Activated T-cell treated with anti-CD3 and anti-CD28 coated beads, Interleukin-2, amount 50 U/mL, for 72 hours (primary cell): ENCODE measurements at places on chromosomes 4 and X. TPM values are rescaled to one million over a fixed set of nuclear protein-coding genes. Genes with fewer than 3 reads are reported as not detected.

DNA sequence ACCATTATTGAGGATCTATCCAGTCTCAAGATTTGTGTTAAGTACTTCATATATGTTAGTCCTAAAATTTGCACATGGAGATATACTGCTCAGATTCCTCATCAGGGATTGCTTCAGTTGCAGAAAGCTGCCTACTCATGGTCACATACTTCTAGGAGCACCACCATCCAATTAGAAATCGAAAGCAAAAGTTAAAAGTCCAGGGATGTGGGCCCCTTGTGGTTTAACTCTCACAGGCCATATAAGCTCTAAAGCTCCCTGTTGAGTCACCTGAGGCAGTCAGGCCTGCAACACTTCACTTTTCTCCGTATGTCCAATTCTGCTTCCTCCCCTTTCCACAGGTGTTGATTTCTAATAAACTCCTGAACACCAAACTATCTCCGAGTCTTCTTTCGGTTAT is 84.2 kb downstream of the CNOT6L start:
- DNase-seq, result peak; percentile 28
- H3K4me3 ChIP-seq, result peak overlapping the region; percentile 71
- peaks cover 55% of the 10 kb centered on the region for H3K4me1 ChIP-seq
- H3K27ac ChIP-seq, result peak overlapping the region; percentile 91

- DNase-seq, result no peak
- H3K4me1 ChIP-seq, result no peaks in the 10 kb centered on the region
- no peaks in the 10 kb centered on the region for H3K36me3 ChIP-seq
- no peaks in the 10 kb centered on the region for H3K27me3 ChIP-seq
- H3K4me3 ChIP-seq, result no peak overlapping the region
These were observed 69.4 kb upstream of the SORBS2 start for GRCh38 chr4:185881430-185881829.

CENPE gene
- total RNA-seq, result 63.6 TPM

DNA sequence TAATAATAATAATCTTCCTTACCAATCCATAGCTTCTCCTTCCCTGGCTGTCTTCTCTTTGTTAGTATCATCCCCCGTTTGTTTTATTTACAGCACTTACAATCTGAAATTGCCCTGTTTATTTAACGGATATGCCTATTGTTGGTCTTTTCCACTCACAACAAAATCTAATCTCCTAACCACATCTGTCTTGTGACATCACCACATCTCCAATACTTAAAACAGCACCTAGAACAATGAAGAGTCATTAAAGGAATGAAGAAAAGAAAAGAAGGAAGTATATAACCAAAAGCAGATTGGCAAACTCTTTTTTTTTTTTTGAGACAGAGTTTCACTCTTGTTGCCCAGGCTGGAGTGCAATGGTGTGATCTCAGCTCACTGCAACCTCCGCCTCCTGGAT is 38.7 kb upstream of the JADE1 start:
- no peaks in the 10 kb centered on the region for H3K27me3 ChIP-seq
- H3K36me3 ChIP-seq, result no peaks in the 10 kb centered on the region
- DNase-seq, result no peak
- no peak overlapping the region for H3K4me3 ChIP-seq

GAGE12H gene
- not detected for total RNA-seq

- no peak overlapping the region for H3K4me3 ChIP-seq
- no peak overlapping the region for H3K27ac ChIP-seq
- no peaks in the 10 kb centered on the region for H3K4me1 ChIP-seq
- H3K27me3 ChIP-seq, result no peaks in the 10 kb centered on the region
These were observed 347.4 kb downstream of the BMPR1B start for GRCh38 chr4:95105112-95105511.

- peaks cover 23% of the 10 kb centered on the region for H3K36me3 ChIP-seq
- DNase-seq, result no peak
- no peaks in the 10 kb centered on the region for H3K27me3 ChIP-seq
- peaks cover 22% of the 10 kb centered on the region for H3K4me1 ChIP-seq
- H3K4me3 ChIP-seq, result no peak overlapping the region
These were observed 64.7 kb downstream of the DHX15 start for GRCh38 chr4:24519649-24520048.

GRCh38 chr4:67327245-67328017 is 217.9 kb downstream of the CENPC start:
- no peak overlapping the region for H3K27ac ChIP-seq
- no peak overlapping the region for H3K4me3 ChIP-seq
- H3K36me3 ChIP-seq, result no peaks in the 10 kb centered on the region
- H3K4me1 ChIP-seq, result no peaks in the 10 kb centered on the region

PRMT9 gene
- 8.9 TPM for total RNA-seq

DNA sequence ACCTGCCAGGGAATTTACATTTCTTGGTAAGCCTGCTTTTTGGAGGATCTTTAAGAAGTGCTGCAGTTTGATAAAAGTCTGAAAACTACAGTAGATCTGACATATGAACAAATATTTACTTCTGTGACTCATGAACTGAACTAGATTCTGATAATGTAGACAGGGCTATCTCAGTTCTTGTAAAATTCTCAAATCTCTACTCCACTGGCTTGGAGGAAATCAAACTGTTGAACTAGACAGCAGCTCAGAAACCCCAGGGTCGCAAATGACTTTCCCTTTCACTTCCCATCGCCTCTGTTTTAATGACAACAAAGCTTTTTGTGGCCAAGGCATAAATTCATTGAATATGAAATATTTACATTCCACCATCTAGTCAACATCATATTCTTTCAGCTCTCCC is 15.4 kb upstream of the OCIAD1 start:
- peaks cover 8% of the 10 kb centered on the region for H3K4me1 ChIP-seq
- no peak overlapping the region for H3K27ac ChIP-seq
- H3K27me3 ChIP-seq, result no peaks in the 10 kb centered on the region
- H3K4me3 ChIP-seq, result no peak overlapping the region
- no peaks in the 10 kb centered on the region for H3K36me3 ChIP-seq

- H3K4me3 ChIP-seq, result peak overlapping the region; percentile 65
- peaks cover 2% of the 10 kb centered on the region for H3K36me3 ChIP-seq
- no peak overlapping the region for H3K27ac ChIP-seq
- H3K4me1 ChIP-seq, result peaks cover 48% of the 10 kb centered on the region
- DNase-seq, result peak; percentile 47
- peaks cover 93% of the 10 kb centered on the region for H3K27me3 ChIP-seq
These were observed 3.1 kb upstream of the SFRP2 start for GRCh38 chr4:153791746-153792617.

- no peak overlapping the region for H3K27ac ChIP-seq
- H3K36me3 ChIP-seq, result no peaks in the 10 kb centered on the region
These were observed 508.9 kb upstream of the FTHL17 start for GRCh38 chrX:31580726-31581125.

- DNase-seq, result no peak
- no peaks in the 10 kb centered on the region for H3K4me1 ChIP-seq
- no peaks in the 10 kb centered on the region for H3K27me3 ChIP-seq
- no peak overlapping the region for H3K27ac ChIP-seq
- H3K4me3 ChIP-seq, result no peak overlapping the region
These were observed 724.8 kb upstream of the MAGEB2 start for GRCh38 chrX:29490606-29491005.

DNA sequence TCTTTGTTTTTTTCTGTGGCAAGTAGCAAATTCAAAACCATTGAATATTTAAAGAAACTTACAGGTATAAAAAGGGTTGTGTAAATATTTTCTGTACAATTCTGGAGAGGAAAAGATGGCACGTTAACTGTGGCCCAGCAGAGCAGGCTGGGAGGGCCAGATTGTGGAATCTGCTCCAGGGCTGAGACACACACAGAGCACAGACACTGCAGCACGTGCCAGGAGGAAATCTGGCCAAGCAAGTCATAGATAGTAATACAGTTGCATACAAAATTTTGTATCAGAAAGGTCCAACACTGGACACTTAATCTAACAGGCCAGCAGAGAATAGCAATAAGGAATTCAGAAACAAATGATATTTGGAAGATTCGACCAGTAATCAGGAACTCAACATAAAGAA is 763.7 kb downstream of the PDHA2 start:
- no peak overlapping the region for H3K4me3 ChIP-seq
- no peaks in the 10 kb centered on the region for H3K4me1 ChIP-seq
- DNase-seq, result no peak
- H3K27ac ChIP-seq, result no peak overlapping the region

DNA sequence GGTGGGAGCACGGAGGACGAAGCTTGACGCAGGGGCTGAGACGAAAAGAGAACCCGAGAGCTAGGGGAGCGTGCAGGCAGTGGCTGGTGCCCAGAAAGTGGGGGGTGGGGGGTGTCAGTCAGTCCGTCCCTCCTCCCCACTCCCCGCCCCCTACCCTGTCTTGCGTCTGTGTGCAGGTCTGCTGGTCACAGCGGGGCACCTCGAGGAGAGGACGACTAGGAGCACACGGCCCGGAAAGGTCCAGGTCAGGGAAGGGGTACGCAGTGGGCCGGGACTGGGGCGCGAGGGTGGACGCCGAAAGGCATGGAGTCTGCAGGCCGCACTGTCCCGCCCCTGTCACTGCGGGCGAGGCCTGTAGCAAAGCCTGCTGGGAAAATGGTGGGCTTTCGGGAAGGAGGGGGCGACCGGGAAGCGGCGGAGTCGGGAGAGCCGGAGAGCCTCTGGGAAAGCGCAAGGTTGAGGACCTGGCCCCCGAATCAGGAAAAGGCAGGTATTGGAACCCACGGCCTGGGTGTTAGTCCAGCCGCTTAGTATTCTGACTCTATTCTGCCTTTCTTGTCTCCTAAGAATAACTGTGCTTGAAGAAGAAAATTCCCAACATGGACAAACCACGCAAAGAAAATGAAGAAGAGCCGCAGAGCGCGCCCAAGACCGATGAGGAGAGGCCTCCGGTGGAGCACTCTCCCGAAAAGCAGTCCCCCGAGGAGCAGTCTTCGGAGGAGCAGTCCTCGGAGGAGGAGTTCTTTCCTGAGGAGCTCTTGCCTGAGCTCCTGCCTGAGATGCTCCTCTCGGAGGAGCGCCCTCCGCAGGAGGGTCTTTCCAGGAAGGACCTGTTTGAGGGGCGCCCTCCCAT is 769 bp downstream of the TCEAL1 start:
- peak overlapping the region; percentile 78 for H3K27ac ChIP-seq
- H3K36me3 ChIP-seq, result no peaks in the 10 kb centered on the region
- H3K27me3 ChIP-seq, result peaks cover 14% of the 10 kb centered on the region
- H3K4me3 ChIP-seq, result peak overlapping the region; percentile 92
- peaks cover 7% of the 10 kb centered on the region for H3K4me1 ChIP-seq

- peaks cover 33% of the 10 kb centered on the region for H3K27me3 ChIP-seq
- H3K4me1 ChIP-seq, result peaks cover 9% of the 10 kb centered on the region
- DNase-seq, result no peak
- peak overlapping the region; percentile 46 for H3K4me3 ChIP-seq
- peaks cover 2% of the 10 kb centered on the region for H3K36me3 ChIP-seq
These were observed 36.4 kb upstream of the LCORL start for GRCh38 chr4:18057821-18058533.
